ENCODE measurements at places on chromosomes 6 and 20.
A peak's percentile ranks its signal among the peaks of the same experiment; 100 is the strongest.

DNA sequence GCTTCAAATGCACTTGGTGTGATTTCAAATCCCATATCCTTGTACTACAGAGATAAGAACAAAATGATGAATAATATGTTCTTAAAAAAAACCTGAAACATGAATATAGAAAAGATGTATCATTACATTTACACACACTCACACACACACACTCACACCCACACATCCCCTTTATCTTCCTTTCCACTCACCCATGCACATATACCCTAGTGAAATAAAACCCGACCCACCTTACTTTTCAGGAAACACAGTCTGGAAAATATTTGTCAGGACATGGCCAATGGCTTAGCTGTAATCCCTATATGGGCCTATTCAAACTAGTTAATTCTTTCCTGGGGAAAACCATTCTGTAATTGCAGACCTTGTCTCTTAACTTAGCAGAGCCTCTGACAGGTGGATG is 60.8 kb upstream of the EDN1 start:
- no peak for DNase-seq

GRCh38 chr6:108321253-108321747 is 26.4 kb downstream of the AFG1L start:
- no peak for DNase-seq

DNA sequence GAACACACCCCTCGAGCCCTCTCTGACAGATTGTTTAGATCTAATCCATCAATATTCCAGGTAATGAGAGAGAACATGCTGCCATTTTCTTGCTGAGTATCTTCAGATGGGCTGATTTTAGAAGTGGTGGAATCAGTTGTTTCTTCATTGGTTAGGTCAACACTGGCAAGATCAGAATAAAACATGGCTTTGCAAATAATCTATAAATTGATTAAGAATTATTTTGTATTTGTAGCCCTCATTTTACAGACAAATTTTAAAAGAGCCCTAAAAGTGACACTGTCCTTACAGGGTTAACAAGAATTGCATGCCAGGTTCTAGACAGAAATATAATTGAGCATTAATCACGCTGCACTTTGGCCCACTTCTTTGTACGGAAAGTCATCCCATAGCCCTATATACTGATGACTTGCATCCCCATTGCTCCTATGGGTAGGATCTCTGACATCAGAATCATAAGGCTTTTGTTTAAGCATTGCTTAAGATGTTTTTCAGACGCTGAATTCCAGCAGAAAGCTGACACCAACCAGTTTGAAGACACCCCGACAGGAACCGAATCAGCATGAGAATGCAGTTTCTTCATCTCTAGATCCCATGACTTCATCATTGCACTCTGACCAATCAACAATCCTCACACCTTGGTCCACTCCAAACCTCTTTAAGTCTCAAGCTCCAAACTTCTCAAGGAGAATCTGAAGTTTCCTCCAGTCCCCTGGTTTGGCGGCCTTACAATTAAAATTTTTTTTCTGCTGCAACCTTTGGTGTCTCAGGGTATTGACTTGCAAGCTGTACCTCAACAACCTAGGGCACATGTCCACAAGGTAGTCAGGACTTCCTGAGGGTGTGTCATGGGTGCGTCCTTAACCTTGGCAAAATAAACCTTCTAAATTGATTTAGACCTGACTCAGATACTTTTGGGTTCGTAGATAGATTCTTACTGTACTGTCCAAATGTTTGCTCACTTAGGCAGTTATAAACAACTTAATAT is 7.8 kb downstream of the TDP2 start:
- no peak for DNase-seq

GRCh38 chr6:43271103-43271815 is 26.8 kb upstream of the SLC22A7 start:
- no peak for DNase-seq

DNA sequence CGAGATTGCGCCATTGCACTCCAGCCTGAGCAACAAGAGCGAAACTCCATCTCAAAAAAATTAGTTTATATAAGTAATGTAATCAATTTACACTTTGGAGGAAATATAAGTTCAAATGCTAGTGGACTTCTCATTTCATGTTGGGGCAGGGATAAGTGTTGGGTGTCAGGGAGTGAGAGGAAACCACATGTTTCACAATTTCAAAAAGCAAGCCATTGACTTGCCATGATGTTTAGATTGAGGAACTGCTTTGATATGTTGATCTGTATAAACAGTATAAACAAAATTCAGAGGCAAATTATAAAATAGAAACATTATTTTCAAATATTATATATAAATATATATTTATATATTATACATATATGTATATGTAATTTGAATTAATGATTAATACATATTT is 42.7 kb downstream of the FILIP1 start:
- DNase-seq = no peak

- DNase-seq = no peak
Measured at GRCh38 chr20:61516346-61517208, 264.5 kb downstream of the CDH4 start.

DNA sequence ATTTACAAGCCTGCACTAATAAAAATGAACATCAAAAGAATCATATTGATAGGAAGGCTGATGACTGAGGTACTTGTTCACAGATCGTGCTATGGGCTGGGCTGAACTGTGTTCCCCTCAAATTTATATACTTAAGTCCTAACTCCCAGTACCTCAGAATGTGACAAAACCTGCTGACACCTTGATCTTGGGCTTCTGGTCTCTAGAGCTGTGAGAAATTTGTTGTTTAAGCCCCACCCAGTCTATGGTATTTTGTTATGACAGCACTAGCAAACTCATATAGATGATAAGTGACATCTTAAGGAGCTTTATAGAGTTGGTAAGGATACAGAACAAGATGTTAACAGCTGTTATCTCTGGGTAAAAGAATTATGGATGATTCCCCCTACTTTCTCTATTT is 13.8 kb downstream of the UBE2V1 start:
- no peak for DNase-seq

- DNase-seq = no peak
Measured at GRCh38 chr6:14792118-14792955, 453.5 kb upstream of the JARID2 start.

- peak; percentile 93 for DNase-seq
Measured at GRCh38 chr6:127971945-127972391, 71.1 kb upstream of the THEMIS start.

DNA sequence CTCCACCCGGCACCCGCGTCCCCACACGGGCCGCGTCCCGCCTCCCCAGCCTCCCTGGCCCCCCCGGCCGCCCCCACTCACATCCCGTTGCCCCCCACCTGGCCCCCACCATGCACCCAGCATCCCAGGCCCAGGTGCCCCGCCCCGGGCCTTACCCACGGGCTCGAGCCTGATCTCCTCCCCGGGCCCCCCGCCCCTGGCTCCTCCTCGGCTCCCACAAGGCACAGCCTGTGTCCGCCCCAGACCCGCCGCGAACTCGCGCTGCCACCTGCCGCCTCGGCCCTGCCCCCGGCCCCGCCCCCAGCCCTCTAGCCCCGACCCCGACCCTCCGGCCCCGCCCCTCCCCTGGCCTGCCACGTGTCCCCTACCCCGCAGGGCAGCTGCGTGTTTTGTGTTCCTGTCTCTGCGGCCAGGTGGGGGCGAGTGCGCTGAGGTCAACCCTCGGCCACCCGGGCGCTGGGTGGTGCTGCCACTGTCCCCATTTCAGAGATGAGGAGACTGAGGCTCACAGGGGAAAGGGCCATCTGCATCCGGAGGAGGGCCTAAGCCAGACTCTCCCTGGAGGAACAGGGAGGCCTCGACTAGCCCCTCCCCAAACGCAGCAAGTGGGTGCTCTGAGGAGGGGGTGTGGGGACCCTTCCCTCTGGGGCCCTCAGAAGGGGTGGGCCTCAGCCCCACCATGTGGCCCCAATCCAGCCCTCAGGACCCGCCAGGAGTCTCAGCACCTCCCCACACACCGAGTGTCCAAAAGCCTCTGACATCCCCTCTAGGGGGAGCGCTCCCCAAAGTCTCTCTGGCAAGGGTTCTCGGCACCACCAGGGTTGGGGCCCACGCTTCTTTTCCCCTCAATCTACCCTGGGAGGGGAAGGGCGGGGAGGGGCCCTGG is 99.8 kb downstream of the TAF4 start:
- DNase-seq = no peak

GRCh38 chr6:134063966-134064445 is 11.6 kb upstream of the SLC2A12 start:
- DNase-seq = peak; percentile 71

GRCh38 chr6:53066077-53066417 is 843 bp downstream of the FBXO9 start:
- DNase-seq = peak; percentile 52

- DNase-seq = no peak
Measured at GRCh38 chr20:40704828-40705227, 15.8 kb upstream of the MAFB start.

- DNase-seq = no peak
Measured at GRCh38 chr6:52876056-52876787, 33.3 kb downstream of the GSTA3 start.

- peak; percentile 67 for DNase-seq
Measured at GRCh38 chr6:3176562-3177355, 19.4 kb upstream of the TUBB2A start.

DNA sequence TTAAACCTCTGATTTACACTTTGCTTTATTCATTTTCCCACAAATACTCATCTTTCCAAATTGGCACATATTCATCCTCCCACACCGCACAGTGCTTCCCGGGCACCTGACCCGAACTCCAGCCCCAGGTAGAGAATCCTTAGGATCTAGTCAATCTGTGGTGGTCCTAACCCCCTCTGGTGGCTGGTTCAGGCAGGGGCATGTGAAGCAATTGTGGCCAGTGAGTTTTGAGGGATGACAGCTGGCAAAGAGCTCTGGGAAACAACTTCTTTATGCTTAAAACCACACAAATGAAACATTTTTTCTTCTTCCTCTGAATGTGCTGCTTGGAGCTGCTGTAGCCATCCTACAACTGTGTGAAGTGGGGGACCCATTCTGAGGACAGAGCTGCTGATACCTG is 54.7 kb downstream of the ELOVL5 start:
- no peak for DNase-seq

DNA sequence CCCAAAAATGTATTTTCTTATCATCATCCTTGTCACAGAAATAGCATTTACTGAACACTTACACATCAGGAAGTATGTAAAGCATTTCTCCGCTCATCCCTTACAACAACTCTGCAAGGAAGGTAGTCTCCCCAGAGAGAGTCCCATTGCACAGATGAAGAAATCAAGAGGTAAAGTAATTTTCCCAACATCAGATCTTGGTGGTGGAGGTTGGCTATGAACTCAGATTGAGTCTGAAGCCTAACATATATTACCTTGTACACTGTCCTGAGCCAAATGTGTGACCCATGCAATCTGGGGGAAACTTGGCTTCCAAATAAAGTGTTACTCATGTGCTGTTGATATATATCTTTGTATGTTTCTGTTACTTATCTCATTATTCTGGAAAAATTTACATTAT is 31.4 kb downstream of the MAN1A1 start:
- DNase-seq = no peak

- DNase-seq = no peak
Measured at GRCh38 chr6:121609281-121609680, 173.8 kb downstream of the GJA1 start.

- DNase-seq = peak; percentile 71
Measured at GRCh38 chr6:31908791-31909190, 6.9 kb upstream of the ZBTB12 start.

DNA sequence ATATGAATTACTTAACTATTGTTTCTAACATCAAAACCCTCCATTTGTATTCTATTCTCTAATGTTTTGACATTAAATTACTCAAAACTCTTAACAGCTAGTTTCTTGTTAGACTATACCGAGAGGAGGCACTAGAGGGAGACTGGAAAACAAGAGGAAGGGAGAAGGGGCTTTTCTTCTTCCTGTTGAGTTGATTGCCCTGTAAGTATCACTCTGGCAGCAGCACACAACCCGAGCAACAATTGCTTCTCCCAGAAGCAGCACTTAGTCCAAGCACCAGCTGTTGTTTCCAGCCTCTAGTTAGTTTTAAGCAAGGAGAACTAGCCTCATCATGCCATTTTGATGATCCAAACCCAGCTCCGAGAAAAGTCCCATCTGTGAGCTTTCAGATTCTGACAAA is 603.8 kb downstream of the PRKN start:
- DNase-seq = no peak

DNA sequence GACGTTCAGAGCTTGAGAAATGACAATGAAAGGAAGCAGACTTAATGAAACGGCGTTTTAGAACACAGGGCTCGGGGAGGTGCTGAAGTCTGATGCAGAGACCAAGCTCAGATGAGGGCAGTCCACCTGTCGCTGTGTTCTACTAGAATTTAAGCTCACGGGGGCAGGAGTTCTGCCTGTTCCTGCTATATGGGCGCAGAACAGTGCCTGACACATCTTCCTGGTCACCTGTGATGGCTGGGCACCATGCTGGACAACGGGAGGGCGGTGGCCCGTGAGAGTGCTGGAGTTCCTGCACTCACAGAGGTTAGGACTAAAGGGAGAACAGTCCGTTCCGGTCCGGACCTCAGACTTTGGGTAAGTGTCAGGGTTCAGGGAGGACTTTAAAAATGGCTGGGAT is 130.6 kb downstream of the ERMARD start:
- DNase-seq = no peak

DNA sequence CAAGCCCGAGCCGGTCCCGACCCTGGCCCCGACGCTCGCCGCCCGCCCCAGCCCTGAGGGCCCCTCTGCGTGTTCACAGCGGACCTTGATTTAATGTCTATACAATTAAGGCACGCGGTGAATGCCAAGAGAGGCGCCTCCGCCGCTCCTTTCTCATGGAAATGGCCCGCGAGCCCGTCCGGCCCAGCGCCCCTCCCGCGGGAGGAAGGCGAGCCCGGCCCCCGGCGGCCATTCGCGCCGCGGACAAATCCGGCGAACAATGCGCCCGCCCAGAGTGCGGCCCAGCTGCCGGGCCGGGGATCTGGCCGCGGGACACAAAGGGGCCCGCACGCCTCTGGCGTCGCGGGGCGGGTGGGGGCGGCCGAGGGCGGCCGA is 37.5 kb downstream of the YTHDF1 start:
- no peak for DNase-seq

- no peak for DNase-seq
Measured at GRCh38 chr20:35598476-35598875, 17.2 kb upstream of the SPAG4 start.

DNA sequence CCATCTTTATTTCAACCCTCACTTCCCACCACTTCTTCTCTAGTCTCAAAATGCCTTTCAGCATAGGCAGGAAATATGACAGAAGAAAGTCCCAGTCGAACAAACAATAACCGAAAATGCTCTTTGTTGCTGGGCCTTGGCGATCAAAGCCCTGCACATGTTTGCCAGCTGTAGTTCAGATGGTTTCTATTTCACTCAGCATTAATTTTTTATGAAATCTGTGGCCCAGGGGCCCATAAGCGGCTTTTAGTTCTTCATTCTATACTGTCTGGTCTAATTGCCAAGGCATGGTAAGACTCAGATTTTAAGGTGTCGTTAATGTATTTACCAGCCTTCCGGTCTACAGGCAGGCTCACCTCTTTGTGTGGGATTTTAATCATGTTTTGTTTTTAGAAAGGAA is 10.9 kb upstream of the F13A1 start:
- no peak for DNase-seq

DNA sequence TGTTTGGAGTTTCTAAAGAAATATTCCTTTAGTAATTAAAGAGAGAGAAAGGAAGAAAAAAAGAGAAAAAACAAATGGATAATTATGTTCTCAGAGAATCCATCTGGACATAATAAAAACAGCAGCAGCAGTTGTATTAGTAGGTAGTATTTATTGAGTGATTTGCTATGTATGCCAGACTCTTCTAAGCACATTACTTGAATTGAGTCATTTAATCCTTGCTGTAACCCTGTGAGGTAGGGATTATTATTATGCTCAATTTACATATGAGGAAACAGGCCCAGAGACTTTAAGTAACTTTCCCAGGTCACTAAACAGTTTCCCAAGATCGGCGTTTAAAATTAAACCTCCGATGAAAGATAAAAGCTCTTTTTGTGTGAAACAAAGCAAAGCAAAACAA is 238.8 kb downstream of the TSHZ2 start:
- no peak for DNase-seq

All from activated CD4-positive, alpha-beta T cell treated with anti-CD3 and anti-CD28 coated beads, Interleukin-10, Interleukin-2, amounts not matched to agents 100 ng/mL and 50 ng/mL, durations not matched to agents 16 hours and 8 hours (primary cell).